Dermis microvascular lymphatic vessel endothelial cell (primary cell): ENCODE measurements at places on chromosomes 2 and 18.
A peak's percentile ranks its signal among the peaks of the same experiment; 100 is the strongest.

GRCh38 chr2:95390881-95391321 lies 11.6 kb upstream of the FAHD2A start:
- no peak for DNase-seq

- DNase-seq = peak; percentile 96
Observed at GRCh38 chr2:172282944-172283343, 144.4 kb upstream of the ITGA6 start.

DNA sequence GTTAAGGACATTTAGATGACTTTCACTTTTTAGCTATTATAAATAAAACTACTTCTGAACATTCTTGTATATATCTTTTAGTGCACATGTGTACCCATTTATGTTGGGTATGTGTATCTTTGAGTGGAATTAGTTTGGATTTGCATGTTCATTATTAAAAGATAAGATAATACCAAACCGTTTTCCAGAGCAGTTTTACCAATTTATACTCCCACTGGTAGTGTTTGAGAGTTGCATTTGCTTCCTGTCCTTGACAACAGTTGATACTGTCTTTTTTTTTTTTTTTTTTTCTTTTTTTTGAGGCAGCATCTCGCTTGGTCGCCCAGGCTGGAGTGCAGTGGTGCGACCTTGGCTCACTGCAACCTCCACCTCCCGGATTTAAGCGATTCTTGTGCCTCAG lies 23.3 kb downstream of the SLC30A6 start:
- no peak for DNase-seq

- DNase-seq = no peak
Observed at GRCh38 chr18:12867441-12868123, 16.5 kb downstream of the PTPN2 start.

DNA sequence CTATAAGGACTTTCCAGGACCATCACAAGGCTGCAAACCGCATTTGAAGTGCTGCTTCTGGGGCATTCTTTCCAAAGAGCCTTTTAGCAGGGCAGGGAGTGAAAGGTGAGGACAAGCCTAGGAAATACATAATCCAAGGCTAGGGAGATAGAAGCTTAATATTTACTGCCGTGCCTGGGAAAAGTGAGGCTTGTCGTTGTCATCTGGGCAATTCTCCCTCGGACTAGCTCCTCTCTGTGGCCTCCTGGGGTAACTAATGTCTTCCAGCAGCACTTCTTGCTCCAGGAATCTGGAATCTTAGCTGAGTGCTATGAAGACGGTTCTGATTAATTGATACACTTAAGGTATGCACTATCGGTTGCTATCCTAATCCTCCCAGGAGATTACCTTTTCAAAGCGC lies 69.3 kb upstream of the ATL2 start:
- no peak for DNase-seq

- DNase-seq = no peak
Observed at GRCh38 chr2:102512161-102512560, 39.1 kb downstream of the SLC9A4 start.

DNA sequence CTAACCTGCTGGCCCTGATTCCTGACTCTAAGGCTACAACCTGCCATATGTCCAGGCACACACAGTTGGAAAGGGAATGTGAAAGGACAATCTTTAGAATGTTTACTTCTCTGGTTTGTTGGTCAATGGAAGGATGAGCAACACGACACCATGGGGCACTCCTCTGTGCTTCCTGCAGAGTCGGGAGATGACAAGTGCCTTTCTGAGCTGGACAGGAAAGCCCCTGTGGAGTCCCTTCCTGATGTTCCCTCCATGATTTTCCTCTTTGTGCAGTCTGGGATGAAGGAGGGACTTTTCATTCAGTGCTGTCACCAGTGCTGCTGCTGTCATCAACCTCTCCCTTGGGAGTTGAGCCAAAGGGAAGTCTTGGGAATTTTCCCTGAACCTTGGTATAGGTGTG lies 22.6 kb upstream of the SERPINB7 start:
- no peak for DNase-seq

GRCh38 chr2:2014251-2014771 lies 270.0 kb upstream of the PXDN start:
- DNase-seq = no peak
